ENCODE measurements at places on chromosomes 16 and 17.

GRCh38 chr16:68605746-68606145 lies 39.4 kb upstream of the CDH3 start:
- DNase-seq: no peak

GRCh38 chr17:81034779-81035520 lies at the start of gene BAIAP2:
TSS of gene BAIAP2 (plus strand) at chr17:81035151. CDS start at chr17:81035255, 104 bp downstream.
- DNase-seq: peak; percentile 98

- DNase-seq: no peak
Observed at GRCh38 chr16:26051063-26051462, 359.3 kb downstream of the HS3ST4 start.

- DNase-seq: no peak
Observed at GRCh38 chr16:56688762-56689161, 6.5 kb downstream of the MT1X start.

DNA sequence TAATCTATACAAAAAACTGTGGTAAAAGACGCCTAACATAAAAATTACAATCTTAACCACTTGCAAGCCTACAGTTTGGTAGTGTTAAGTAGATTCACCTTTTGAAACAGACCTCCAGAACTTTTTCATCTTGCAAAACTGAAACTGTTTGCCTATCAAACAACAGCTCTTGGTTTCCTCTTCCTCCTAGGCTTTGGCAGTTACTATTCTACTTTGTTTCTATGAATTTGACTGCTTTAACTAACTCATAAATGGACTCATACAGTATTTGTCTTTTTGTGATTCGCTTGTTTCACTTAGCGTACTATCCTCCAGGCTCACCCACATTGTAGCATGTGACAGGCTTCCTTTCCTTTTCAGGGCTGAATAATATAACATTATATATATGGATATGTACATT lies 97.0 kb downstream of the PRKCA start:
- no peak for DNase-seq

- no peak for DNase-seq
Observed at GRCh38 chr16:17206712-17207111, 264.0 kb downstream of the XYLT1 start.

- no peak for DNase-seq
Observed at GRCh38 chr17:58329810-58330537, 1.4 kb upstream of the TSPOAP1 start.

DNA sequence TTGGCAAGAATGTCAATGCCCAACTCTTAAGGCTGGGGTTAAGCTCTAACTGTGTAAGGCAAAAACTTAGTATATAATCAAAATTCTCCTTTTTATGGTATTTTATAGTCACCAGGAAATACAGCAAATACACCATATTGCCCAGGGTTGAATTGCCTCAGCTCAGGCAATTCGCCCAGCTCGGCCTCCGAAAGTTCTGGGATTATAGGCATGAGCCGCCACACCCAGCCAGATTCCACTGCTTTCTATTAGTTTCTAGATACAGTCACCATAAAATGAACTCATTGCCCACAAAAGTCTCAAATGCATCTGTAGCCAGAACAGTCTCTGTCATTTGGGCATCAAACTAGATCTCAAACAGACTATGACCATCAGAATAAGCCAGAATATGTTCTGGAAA lies 238.7 kb upstream of the TOX3 start:
- no peak for DNase-seq

DNA sequence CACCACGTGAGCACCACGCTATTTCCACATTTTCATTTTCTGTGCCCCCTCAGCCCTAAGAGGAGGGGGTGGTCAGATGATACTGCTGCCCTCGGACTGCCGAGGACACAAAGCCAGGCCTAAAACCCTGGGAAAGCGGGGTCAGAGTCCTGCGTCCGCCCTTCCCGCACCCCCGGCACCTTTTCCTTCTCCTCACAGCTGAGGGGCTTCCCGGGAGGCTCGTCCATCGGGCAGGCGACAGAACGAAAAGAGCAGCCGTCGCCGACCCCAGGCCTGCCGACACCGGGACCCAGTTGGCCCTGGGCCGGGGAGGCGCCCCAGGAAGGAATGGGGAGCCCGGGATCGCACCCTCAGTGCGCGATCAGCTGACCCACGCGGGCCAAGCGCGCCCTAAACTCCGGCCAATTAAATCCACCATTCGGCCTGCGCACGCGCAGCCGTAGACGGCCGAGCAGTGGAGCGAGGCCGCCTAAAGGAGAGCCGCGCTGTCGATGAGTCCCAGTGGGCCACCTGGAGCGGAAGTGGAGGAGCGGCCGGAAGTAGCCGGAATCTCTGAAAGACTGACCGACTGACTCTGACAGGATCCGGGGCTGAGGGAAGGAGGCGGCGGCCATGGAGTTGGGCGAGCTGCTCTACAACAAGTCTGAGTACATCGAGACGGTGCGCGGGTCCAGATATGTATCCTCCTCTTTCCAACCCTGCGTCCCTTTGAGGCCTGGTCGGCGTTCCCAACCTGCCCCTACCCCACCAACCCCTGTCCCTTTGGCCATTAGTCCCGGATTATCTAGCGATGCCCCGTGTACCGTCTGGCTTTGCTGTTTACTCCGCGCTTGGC lies at the start of the genes DCTN5 and PALB2:
Gene DCTN5, plus strand, starts transcription at position 536 of the 835 bp plus-strand sequence. Its CDS starts 77 bp downstream, at position 613.
Gene PALB2, minus strand, starts transcription at position 380 of the 835 bp plus-strand sequence. Its CDS starts 153 bp downstream, at position 227.
- peak; percentile 70 for DNase-seq

DNA sequence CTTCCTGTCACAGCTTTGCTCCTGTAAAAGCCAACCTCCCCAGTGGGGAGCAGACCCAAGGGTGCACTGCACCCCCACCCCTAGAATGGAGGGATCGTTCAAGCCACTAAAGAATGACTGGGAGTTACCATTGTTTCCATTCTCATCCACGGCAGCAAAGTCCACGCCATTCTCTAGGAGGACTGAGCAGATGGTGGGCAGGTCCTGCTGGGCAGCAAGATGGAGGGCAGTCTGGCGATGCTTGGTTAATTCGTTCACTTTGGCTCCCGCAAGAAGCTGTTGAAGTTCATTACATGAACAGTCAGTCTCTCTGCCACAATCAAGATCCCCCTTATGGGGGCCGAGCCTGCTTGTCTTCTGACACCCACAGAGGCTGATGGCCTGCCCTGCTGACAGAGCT lies 30.8 kb downstream of the CYB5D2 start:
- DNase-seq: no peak

DNA sequence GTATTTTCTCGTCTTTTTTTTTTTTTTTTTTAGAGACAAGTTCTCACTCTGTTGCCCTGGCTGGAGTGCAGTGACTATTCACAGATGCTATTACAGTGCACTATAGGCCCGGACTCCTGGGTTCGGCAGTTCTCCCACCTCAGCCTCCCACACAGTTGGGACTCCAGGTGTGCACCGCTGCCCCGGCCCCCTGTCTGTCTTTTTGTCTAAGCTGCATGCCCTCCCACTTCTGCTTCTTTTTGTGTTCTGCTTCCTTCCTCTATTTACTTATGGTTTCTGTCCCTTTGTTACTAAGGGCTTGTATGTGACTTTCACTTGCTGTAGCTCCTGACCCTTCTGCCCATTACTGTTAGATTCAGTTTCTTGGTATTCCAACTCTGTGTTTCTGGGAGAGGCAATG lies 20.5 kb downstream of the SLC7A6 start:
- no peak for DNase-seq

DNA sequence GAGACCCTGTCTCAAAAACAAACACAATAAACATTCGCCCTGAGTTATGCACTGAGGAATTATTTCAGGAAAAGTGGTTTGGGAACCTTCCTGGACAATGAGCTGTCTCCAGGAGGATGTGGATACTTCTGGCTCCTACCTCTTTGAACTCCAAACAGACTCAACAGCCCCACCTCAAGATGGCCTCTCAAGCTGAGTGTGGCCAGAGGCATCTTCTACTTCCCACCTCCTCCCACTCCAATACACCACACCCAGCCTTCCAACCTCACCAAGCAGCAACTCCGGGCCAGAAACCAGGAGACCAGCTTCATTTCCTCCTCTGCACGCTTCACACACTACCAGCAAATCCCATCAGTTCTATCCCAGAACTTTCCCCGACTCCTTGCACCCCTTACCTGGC lies 11.6 kb downstream of the HBQ1 start:
- DNase-seq: no peak

- DNase-seq: no peak
Observed at GRCh38 chr17:81385320-81386111, 9.7 kb upstream of the BAHCC1 start.

DNA sequence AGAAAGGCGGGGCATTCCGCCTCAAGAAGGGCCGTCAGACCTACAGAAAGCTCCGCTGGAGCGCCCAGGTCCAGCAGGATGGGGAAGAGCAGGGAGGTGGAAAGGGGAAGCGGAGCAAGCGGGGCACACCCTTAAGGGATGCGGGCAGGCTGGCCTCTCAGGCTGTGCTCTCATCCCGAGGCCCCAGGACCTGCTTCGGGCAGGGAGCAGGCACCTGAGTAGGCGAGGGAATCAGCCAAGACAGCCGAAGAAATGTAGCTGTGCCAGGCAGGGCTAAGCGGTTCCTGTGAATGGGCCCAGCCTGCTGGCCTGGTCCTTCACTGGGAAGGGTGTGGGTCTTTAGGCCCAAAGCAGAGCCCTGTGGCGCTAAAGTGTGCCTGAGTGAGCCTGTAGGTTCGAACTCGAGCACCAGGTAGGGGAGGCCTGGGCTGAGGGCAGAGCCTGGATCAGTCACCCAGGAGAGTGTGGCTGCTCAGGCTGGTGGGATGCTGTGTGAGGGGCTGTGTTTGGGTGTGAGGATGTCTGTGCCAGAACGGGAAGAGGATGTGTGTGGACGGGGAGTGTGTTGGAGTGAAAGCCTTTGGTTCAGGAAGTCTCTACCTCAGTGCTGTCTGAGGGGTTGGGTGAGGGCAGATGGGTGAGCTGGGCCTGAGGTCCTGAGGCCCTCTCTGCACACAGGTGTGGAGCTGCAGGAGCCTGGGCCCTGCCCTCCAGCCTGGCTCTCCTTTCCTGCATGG lies 3.3 kb downstream of the TBX4 start:
- DNase-seq: no peak

GRCh38 chr16:88812513-88813268 lies 963 bp upstream of the APRT start:
- no peak for DNase-seq

DNA sequence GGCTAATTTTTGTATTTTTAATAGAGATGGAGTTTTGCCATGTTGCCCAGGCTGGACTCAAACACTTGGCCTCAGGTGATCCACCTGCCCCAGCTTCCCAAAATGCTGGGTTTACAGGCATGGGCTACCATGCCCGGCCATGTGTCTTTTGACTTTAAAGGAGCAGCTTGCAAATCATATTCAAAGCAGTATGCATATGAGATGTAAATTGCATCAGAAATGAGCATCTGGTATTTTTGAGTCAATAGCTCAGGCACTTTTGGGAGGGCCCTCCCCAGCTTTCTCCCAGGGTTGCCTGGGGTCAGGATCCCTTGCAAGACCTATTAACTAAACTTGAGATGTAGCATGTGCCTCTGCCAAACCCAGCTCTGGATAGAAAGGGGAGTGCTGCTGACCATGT lies 21.5 kb downstream of the EPOP start:
- no peak for DNase-seq

GRCh38 chr16:1333149-1333812 lies at the start of gene BAIAP3:
TSS of gene BAIAP3 (plus strand) at chr16:1333645. CDS start at chr16:1338550, 4,905 bp downstream.
- peak; percentile 16 for DNase-seq

GRCh38 chr16:67191411-67191994 lies 452 bp upstream of the E2F4 start:
- no peak for DNase-seq

DNA sequence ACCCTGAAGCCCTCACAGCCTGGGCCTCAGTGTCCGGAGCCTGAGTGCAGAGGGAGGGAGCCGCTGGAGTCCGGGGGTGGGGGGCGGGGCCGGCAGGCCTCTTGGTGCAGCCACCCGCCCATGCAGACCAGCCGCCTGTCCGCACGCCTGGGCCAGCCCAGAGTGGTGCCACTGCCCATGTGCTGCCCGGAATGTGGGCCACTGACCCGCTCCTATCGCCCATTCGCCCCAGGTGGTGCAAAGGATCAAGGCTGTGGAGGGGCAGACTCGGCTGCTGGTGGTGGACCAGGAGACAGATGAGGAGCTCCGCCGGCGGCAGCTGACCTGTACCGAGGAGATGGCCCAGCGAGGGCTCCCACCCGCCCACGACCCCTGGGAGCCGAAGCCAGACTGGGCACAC lies 2.6 kb downstream of the NHERF2 start:
- DNase-seq: no peak

DNA sequence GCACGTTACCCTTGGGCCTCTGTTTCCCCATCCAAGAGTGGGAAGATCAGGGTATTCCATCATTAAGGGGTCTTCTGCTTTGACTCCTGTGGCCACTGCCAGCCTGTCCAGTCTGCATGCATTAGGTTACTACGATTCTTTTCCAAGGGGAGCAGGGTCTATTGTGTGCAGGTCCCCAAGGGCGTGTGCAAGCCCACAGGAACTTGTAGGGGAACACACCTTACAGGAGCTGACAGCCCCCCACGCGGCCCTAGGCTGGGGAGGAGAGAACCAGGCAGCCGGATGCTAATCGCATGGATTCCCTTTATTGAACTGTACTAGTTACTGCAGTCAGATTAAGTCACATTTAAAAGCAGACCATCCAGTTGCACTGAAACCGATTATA lies 116.7 kb downstream of the C16orf78 start:
- DNase-seq: no peak

DNA sequence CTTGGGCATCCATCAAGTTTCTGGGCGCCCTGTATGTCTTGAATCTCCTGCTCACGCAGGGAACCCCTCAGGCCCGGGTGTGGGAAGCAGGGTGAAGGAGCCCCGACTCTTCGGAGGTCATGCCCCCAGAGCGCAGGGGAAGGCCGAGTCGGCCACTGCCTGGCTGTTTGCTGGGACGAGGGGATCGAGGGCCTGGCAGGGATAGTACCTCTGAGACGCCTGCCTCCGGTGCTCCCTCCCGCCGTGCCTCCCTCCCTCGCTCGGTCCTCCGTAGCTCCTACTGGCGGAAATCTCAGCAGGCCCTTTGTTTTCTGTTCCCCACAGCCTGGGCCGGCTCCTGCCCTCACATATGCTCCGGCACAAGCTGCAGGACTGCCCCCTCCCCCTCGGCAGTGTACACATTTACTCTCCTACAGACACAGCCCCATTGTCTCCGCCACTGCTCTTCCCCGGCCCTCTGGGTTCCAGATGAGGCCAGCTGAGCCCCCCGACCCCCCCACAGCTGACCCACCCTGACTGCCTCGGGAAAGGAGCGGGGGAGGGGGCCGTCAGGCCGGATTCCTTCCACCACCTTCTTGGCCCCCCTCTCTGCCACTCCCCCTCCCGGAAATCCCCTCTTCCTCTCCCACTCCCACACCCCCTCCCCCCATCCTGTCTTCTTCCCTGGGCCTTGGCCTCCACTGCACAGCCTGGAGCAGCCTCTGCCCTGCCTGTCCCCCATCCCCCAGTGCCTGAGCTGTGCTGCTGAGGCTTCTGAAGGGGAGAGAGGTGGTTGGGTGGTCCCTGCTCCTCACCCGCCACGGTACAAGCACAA lies 1.4 kb downstream of the TRAF4 start:
- DNase-seq: peak; percentile 28

Measured in activated naive CD4-positive, alpha-beta T cell (primary cell).